ENCODE measurements at places on chromosomes 1 and 21.

DNA sequence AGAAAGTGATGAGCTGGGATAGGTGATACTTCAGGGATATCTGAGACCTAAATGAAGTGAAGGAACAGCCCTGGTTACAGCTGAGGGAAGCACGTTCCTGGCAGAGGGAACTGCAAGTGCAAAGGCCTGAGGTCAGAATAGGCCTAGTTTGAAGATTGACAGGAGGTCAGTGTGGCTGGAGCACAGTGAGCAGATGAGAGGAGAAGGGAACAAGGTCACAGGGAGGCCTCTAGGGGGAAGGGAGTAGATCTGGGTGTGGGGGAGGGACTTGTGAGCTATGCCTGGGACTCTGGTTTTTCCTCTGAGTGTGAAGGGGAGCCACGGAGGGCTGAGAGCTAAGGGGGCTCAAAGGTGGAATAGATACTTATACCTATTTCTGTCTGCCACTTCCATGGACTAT, 736.4 kb downstream of the MATN1 start:
- no peak for DNase-seq

- DNase-seq, result no peak
Measured at GRCh38 chr1:11455967-11456570, 22.9 kb upstream of the DISP3 start.

DNA sequence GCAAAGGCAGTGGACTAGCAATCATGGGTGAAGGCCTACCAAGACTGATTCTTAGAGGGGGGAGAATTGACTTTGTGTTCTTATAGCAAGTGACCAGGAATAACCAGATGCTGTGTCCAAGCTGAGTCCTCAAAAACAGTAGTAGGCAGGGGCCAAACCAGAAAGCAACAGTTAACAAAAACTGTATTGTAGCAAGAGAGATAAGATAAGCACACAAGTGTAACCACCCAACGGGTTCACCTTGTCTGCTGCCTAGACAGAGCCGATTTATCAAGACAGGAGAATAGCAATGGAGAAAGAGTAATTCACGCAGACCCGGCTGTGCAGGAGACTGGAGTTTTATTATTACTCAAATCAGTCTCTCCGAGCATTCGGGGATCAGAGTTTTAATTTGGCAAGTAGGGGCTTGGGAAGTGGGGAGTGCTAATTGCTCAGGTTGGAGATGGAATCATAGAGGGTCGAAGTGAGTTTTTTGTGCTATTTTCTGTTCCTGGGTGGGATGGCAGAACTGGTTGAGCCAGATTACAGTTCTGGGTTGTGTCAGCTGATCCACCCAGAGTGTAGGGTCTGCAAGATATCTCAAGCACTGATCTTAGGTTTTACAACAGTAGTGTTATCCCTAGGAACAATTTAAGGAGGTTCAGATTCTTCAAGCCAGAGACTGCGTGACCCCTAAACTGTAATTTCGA, 8.3 kb upstream of the CSRP1 start:
- no peak for DNase-seq

- DNase-seq, result peak; percentile 68
Measured at GRCh38 chr1:191279266-191279800, 801.7 kb upstream of the BRINP3 start.

- no peak for DNase-seq
Measured at GRCh38 chr21:29496337-29496736, 197.6 kb downstream of the BACH1 start.

GRCh38 chr1:203038891-203039608, 12.8 kb downstream of the PPFIA4 start:
- DNase-seq, result peak; percentile 73

DNA sequence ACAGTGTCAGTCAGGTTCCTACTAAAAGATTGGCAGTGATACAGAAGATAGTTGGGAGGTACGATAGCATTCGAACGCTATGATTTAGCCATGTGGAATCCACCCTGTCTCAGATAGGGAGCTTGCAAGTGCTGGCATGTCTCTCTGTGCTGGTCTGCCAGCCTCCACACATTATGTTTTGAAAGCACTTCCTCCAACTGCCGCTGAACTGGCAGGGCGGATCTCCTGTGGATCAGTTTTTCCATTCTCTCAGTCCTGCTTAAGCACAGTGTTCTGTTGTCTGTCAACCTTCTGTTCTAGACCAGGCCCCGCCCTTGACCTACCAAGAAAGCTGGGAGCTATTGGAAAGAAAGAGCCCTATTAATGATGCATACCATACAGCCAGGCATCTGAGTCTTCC, 65.5 kb upstream of the PALMD start:
- DNase-seq, result peak; percentile 99

- no peak for DNase-seq
Measured at GRCh38 chr21:19340303-19340702, 936.7 kb upstream of the TMPRSS15 start.

Measured in epithelial cell of esophagus (primary cell).